ENCODE measurements at places on chromosomes 4 and X.

DNA sequence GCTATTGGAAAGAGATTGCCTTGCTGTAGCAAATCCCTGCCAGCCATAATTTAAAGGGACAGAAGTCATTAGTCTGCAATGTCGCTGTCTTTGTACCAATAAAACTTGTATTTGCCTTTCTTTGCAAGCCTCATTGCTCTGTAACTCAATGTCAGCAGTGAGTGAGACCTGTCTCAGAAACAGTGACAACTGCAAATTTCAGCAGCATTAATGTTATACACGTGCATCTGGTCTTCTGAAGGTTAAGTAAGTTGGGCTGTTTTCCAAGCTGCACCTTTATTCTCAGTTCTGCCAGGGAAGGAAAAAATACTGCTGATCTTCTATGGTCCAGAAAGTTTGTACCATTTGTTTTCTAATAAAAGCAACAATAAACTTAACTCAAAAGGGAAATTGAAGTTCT is 543.1 kb downstream of the TRIML1 start:
- no peak for DNase-seq

DNA sequence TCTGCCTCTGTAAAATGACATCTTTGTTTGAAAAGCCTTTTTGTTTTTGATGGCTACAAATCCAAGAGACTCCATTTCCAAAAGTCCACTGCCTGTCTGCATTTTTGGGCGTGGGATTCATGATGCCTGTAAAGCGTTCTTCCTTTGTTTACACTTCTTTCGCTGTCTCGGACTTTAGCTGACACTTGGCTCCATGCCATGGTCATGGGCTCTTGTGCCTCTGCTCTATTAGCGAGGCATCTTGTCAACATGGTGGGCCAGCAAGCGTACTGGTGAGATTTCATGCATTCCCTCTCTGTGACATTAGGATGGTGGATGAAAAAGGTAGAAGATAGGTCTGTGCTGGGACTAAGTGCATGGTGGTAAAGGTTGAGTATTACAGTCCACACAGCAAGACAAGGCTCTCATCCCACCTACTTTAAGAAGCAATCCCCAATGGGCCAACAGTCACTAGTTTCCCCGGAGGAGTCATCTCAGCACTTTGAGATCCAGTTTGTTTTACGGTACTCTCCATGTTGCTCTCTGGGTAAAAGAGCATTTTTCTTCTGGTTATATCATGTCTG is 298.2 kb upstream of the KLF3 start:
- DNase-seq: no peak

GRCh38 chr4:30525662-30526315 is 194.4 kb upstream of the PCDH7 start:
- peak; percentile 18 for DNase-seq

GRCh38 chr4:154354883-154355282 is 136.7 kb downstream of the DCHS2 start:
- DNase-seq: no peak

DNA sequence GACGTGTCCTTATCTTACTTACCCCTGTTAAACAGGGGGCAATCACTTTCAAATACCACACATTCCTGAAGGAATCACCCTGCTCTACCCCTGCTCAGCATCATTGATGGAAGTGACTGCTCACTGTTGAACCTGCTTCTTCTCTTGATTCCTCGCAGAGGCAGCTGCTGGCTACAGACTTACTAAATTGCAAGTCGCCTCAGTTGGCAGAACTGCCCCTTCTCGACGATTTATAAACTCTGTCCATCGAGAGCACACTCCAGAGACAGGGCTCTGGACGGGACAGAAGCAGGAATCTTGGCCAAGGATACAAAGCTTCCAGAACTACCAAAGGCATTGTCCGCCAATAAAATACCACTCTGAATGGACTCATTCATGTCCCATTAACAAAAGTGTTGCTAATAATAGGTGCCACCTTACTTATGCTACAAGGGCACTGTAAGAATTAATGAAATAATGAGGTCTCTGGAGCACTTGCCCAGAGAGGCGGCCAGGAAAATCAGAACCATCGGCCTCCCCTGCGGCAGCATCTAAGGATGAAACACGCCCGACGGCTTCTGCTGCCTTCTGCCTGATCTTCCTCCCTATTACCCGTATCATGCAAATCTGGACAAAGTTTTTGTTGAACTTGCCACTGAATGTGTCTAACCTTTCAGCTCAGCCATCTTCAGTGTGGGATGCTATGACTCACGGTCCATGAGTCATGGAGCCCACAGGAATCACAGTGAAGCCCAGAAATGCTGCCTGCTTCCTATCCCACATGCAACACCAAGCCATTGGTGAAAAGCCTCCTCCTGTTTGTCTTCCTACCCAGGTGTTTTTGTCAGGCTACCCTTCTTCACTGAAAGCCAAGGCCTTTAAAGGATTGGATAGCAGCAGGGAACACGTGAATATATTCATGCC is 164.9 kb downstream of the MAML3 start:
- DNase-seq: peak; percentile 95

GRCh38 chr4:78610546-78611214 is 59.1 kb downstream of the ANXA3 start:
- peak; percentile 70 for DNase-seq

GRCh38 chr4:186954509-186954908 is 230.9 kb upstream of the FAT1 start:
- DNase-seq: no peak

DNA sequence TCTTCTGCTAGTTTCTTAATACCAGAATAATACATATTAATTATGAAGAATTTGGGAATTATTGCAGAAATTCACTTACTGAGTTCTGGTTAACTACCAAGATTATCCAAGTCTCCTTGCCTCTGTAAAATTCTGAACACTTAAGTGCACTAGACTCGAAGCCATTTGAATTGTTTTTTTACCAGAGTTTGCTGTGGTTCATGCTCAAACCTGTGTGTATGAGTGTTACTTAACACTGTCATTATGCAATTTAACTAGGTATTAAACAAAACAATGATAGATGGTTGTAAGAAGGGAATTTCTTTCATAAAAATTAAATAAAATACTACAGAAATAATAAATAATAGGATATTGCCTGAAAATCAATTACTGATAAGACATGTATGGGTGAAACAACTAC is 145.6 kb upstream of the FAT4 start:
- no peak for DNase-seq

- DNase-seq: no peak
These were observed 3.8 kb upstream of the ASB5 start for GRCh38 chr4:176272799-176273198.
